CD4-positive, alpha-beta T cell treated with Interleukin-2 at 100 ng/mL for 4 hours (primary cell): ENCODE measurements at places on chromosomes 1 and 21.
A peak's percentile ranks its signal among the peaks of the same experiment; 100 is the strongest.

GRCh38 chr1:218339267-218339831 is 5.8 kb upstream of the TGFB2 start:
- DNase-seq: peak; percentile 24

- DNase-seq: no peak
Measured at GRCh38 chr1:60152891-60153290, 79.3 kb upstream of the C1orf87 start.

DNA sequence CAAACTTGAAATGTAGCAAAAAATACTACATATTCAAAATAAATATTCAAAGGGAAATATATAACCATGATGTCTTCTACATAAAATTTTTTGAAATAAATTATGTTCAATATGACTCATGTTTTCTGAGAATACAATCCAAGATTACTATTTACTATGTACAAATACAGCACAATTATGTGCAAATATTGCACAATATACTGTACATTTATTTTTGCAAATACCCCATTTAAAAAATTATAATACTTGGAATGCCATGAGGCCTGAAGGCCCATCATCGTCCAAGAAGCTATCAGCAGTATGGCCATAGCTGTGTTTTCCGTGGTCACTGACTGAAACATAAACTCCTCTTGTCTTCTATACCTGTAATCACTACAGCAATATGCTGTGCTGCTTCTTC is 12.3 kb downstream of the CCDC181 start:
- no peak for DNase-seq

DNA sequence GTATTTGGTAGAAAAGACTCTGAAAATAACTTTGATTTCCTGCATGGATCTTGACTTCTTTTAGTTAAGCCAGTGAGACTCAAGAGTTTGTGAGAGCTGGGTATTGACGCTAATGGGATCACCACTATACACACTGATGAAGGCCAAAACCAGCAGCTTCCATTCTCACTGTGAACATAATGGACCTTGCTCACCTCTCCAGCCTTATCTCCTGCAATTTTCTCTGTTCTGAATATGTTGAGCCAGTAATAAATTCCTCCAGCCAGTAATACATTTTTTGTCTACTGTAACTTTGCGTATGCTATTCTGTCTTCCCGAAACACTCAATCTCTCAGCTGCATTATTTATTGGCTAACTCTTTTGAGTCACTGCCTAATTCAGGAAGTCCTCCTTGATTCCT is 111.6 kb upstream of the PPP2R5A start:
- DNase-seq: no peak

DNA sequence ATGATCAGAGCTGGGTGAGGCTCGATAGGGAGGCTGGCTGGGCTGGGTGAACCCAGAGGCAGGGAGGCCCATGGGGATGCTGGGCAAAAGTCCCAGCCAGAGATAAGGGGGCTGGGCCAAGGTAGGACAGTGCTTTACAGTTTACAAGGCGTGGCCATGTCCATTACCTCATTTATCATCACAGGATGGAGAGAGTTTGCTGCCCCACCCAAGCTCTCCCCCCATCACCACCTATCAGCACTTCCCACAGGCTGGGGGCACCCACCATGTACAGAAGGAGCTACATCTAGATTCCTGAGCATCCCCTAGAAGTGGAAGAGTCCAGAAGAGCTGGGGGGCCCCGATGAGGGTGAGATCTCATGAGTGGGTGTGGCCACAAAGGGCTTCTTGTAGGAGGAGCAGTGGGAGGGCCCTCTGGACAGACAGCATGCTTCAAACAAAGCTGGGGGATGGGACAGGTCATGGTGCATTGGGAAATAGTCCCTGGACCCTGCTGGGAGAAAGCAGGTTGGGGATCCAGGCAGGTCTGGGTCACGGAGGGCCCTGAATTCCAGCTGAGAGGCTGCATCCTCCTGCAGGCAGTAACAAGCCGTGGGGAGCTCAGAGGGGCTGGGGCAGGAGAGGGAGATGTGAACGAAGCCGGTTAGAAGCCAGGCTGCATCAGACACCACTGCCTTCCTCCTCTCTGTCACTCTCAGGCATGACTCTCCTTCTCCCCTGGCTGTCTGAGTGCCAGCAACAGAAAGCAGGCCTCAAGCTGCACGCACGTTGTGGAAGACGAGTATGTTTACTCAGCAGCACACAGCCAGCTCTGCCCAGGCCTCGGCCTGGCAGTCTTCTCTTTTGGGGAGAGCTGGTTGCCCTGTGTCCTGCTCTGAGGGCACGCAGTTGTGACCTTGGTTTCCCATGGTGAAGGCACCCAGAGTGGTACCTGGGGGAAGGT is 202.3 kb downstream of the HIVEP3 start:
- DNase-seq: no peak
